ENCODE measurements at places on chromosomes 16 and 17. TPM values are rescaled to one million over a fixed set of nuclear protein-coding genes. Genes with fewer than 3 reads are reported as not detected.

GRCh38 chr17:79047291-79047920, 23.4 kb downstream of the C1QTNF1 start:
- no peak overlapping the region for H3K27ac ChIP-seq
- no peaks in the 10 kb centered on the region for H3K36me3 ChIP-seq
- no peak overlapping the region for H3K4me3 ChIP-seq
- no peaks in the 10 kb centered on the region for H3K27me3 ChIP-seq

DNA sequence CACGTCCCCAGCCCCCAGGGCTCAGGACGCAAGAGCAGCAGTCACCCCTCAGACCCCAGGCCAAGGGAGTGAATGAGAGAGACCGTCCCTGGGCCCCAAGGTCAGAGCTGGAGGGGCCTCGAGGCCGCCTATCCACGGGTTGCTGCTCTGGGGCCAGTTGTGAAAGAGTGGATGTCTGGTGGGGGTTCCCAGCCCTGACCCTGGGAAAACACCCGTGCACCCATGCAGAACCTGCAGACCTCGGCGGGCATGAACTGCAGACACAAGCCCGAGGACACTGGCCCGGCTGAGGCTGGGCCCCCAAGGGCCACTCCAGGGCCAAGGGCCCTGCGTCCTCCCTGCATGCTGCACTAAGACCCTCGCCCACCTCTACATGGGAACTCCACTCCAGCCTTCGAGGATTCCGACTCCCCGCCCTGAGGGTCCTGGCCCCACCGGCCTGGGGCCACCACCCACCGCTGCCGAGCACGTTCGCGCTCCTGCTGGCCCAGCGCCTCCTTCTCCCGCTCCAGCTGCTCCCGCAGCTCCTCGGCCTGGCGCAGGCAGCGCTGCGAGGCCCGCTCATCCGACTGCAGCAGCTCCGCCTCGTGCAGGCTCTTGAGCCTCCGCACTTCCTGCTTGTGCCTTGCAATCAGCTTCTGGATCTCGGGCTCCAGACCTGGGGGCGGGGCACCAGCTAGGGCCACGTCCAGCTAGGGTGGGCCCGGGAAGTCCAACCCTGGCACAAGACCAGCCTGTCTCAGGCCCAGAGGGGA, 27.6 kb upstream of the AATK start:
- H3K27me3 ChIP-seq, result no peaks in the 10 kb centered on the region
- H3K27ac ChIP-seq, result no peak overlapping the region
- no peaks in the 10 kb centered on the region for H3K4me1 ChIP-seq
- DNase-seq, result no peak
- no peaks in the 10 kb centered on the region for H3K36me3 ChIP-seq
- no peak overlapping the region for H3K4me3 ChIP-seq

- H3K27ac ChIP-seq, result peak overlapping the region; percentile 23
- H3K4me1 ChIP-seq, result peaks cover 6% of the 10 kb centered on the region
- no peaks in the 10 kb centered on the region for H3K27me3 ChIP-seq
- no peak for DNase-seq
- H3K4me3 ChIP-seq, result no peak overlapping the region
- peaks cover 3% of the 10 kb centered on the region for H3K36me3 ChIP-seq
Measured at GRCh38 chr17:8463099-8463498, 27.4 kb downstream of the NDEL1 start.

DNA sequence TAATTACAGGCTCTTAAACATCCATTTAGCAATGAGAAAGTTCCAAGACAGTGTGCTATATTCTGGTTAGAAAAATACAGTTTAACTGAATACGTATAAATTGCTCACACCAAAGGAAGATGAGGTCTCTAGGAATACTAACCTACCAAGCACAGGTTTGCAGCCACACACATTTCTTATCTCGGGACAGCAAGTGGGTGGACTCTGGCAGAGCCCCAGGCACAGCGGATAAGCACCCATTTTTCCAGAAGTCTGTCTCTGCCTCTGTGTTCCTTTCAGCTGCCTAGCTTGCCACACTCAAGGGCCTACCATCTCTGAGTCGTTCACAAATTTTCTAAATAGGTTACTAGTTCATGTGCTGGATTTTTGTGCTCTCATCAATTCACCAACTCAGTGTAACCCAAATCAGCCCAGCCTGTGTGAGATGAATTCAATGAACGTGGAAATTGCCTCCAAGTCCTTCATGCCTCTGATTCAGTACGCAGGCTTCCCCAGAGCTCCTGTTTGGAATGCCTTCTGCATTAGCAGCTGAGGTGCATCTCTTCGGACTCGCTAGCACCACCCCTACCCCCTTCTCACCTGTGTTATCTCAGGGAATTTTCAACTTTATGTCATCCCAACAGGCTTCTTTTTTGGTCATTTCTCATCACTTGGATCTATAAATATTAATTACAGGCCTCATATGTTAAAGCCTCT, 581.0 kb upstream of the CDH11 start:
- H3K4me3 ChIP-seq, result no peak overlapping the region
- no peak for DNase-seq
- no peaks in the 10 kb centered on the region for H3K27me3 ChIP-seq
- H3K27ac ChIP-seq, result no peak overlapping the region
- peaks cover 21% of the 10 kb centered on the region for H3K4me1 ChIP-seq

GRCh38 chr17:39747745-39748144, 10.0 kb downstream of the GRB7 start:
- H3K4me3 ChIP-seq, result no peak overlapping the region
- no peaks in the 10 kb centered on the region for H3K36me3 ChIP-seq
- no peak overlapping the region for H3K27ac ChIP-seq
- no peak for DNase-seq

GRCh38 chr17:73478768-73479424, 165.3 kb downstream of the SDK2 start:
- no peaks in the 10 kb centered on the region for H3K27me3 ChIP-seq
- H3K27ac ChIP-seq, result no peak overlapping the region
- H3K4me1 ChIP-seq, result peaks cover 7% of the 10 kb centered on the region
- DNase-seq, result peak; percentile 66
- no peak overlapping the region for H3K4me3 ChIP-seq

GRCh38 chr16:85384833-85385462, 228.2 kb upstream of the GSE1 start:
- no peaks in the 10 kb centered on the region for H3K4me1 ChIP-seq
- H3K4me3 ChIP-seq, result no peak overlapping the region
- H3K27me3 ChIP-seq, result no peaks in the 10 kb centered on the region
- no peak overlapping the region for H3K27ac ChIP-seq
- no peaks in the 10 kb centered on the region for H3K36me3 ChIP-seq
- DNase-seq, result peak; percentile 36

- no peaks in the 10 kb centered on the region for H3K36me3 ChIP-seq
- no peak overlapping the region for H3K27ac ChIP-seq
- peak; percentile 63 for DNase-seq
- peaks cover 5% of the 10 kb centered on the region for H3K27me3 ChIP-seq
- peak overlapping the region; percentile 90 for H3K4me3 ChIP-seq
- peaks cover 7% of the 10 kb centered on the region for H3K4me1 ChIP-seq
Measured at GRCh38 chr16:89094252-89094879, 714 bp downstream of the ACSF3 start.

DNA sequence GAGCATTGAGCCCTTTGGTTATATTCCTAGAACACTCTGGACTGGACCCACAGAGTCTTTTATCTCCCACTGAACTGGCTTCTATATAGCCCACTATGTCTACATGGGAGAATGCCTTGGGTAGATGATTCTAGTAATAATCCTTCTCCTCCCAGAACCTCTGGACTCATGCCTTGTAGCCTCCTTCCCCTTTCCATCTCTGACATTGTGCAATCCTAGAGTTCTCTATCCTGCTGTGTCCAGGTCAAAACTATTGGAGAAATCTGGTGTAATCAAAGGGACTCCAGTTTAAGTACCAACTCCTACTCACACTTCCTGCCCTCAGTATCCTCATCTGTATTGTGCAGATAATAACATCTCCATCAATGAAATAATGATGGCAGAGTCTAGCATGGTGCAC, 9.1 kb downstream of the RCVRN start:
- no peak overlapping the region for H3K27ac ChIP-seq
- no peak overlapping the region for H3K4me3 ChIP-seq
- DNase-seq, result no peak
- H3K4me1 ChIP-seq, result no peaks in the 10 kb centered on the region
- H3K27me3 ChIP-seq, result no peaks in the 10 kb centered on the region

- peaks cover 15% of the 10 kb centered on the region for H3K4me1 ChIP-seq
- no peak overlapping the region for H3K27ac ChIP-seq
- H3K4me3 ChIP-seq, result peak overlapping the region; percentile 28
- H3K36me3 ChIP-seq, result no peaks in the 10 kb centered on the region
- peak; percentile 39 for DNase-seq
Measured at GRCh38 chr17:77571155-77571981, 387.1 kb upstream of the TNRC6C start.

GRCh38 chr16:3610698-3611145, 684 bp downstream of the SLX4 start:
- no peaks in the 10 kb centered on the region for H3K36me3 ChIP-seq
- peak; percentile 8 for DNase-seq
- peak overlapping the region; percentile 98 for H3K4me3 ChIP-seq
- no peak overlapping the region for H3K27ac ChIP-seq
- no peaks in the 10 kb centered on the region for H3K27me3 ChIP-seq

- DNase-seq, result no peak
- 0 out of 2 replicates have a peak, but pooled peaks cover 5% of the 10 kb centered on the region for H3K27me3 ChIP-seq
- H3K4me1 ChIP-seq, result peaks cover 25% of the 10 kb centered on the region
- H3K4me3 ChIP-seq, result no peak overlapping the region
- H3K36me3 ChIP-seq, result no peaks in the 10 kb centered on the region
- no peak overlapping the region for H3K27ac ChIP-seq
Measured at GRCh38 chr17:74679374-74679773, 33.3 kb downstream of the CD300LF start.

DNA sequence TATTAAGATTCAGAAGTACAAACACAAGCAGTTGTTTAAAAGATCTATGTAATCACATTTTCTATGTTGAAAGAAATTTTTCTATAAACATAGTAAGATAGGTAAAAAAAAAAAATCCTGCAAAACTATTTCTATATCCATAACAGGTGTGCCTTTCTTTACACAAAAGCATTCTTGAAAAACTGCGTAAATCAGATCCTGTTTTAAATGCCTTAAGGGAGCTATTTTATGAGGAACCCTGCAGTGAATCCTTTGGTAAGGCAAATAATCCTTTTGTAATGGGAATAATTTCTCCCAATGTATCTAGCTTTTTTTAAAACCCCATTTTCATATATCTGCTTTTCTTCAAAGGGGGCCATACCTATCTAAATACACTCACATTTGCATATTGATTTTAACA, 157.3 kb downstream of the AATF start:
- peaks cover 4% of the 10 kb centered on the region for H3K36me3 ChIP-seq
- DNase-seq, result peak; percentile 68
- H3K4me3 ChIP-seq, result 0 out of 2 replicates have a peak overlapping the region, but pooled peaks have one; percentile 12
- H3K4me1 ChIP-seq, result peaks cover 48% of the 10 kb centered on the region

RNF112 gene
- 1.5 TPM for total RNA-seq

CAPNS2 gene
- 0.83 TPM for total RNA-seq

MYO15A gene
- total RNA-seq, result 1.3 TPM

TNP2 gene
- not detected for total RNA-seq

TLCD2 gene
- 1.4 TPM for total RNA-seq

NPIPA3 gene
- 3.7 TPM for total RNA-seq

TMIGD1 gene
- total RNA-seq, result not detected

RAB11FIP3 gene
- 29.2 TPM for total RNA-seq

UTS2R gene
- total RNA-seq, result 0.49 TPM

CCL8 gene
- not detected for total RNA-seq

All from GM23338 (cell line).